ENCODE measurements at places on chromosomes 2 and 18.

DNA sequence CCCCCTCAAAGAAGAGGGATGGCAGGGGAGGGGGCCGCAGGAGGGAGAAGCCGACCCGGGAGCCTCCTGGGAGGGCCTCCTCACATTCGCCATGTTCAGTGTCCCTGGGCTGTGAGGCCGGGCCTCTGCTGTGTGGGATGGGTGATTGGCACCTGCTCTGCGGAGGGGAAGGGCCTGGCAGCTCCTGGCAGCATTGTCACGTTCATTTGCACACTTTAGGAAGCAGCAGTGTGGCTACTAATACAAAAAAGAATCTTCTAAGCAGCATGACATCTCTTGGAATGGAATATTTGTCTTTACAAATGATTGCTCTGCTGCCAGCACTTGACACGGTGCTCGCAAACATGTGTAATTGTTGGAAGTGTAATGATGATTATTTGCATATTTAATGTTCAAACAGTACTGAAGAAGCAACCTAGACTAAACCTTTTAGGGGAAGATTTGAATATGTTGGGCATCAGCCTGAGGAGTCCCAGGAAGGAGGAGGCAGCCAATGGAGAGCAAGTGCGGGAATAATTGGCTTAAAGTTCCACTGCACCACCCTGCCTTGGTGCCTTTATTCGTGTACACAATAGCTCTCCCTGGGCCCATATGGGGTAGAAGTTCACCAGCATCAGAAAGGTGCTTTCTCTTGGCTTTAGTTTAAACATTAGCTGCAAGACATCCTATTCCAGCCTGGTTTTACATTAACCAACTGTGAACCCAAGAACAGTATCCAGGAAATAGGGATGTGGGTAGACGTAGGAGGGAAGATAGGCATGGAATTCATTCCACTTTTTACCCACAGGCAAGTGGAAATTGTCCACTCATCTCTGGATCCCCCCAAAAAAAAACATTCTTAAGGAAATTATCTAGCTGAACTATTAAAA lies 404.9 kb downstream of the TMEM182 start:
- no peak for DNase-seq

GRCh38 chr2:220785178-220785577 lies 786.9 kb downstream of the EPHA4 start:
- no peak for DNase-seq

- no peak for DNase-seq
These were observed 57.9 kb downstream of the DPP4 start for GRCh38 chr2:162016080-162016479.

- DNase-seq, result no peak
These were observed 106.8 kb upstream of the LYPD6 start for GRCh38 chr2:149223472-149224095.

- DNase-seq, result no peak
These were observed 338.8 kb downstream of the AGPS start for GRCh38 chr2:177731384-177731783.

DNA sequence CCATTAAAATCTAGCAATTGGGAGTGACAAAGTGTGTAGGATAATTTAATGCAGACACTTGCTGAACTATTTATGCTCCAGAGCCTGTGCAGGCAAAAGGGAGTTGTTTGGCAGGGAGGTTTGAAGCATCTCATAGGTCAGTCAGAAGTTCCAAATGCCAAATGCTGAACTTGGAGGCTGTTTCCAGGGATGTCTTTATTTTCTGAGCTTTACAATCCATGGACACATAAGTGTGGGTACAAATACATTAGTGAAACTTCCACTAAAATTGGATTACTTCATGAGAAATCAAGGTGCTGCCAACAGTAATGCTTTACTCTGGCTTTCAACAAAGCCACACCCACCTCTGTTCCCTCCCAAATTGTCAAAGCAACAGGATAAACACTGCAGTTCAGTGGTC lies 422.1 kb upstream of the SETBP1 start:
- DNase-seq, result no peak

DNA sequence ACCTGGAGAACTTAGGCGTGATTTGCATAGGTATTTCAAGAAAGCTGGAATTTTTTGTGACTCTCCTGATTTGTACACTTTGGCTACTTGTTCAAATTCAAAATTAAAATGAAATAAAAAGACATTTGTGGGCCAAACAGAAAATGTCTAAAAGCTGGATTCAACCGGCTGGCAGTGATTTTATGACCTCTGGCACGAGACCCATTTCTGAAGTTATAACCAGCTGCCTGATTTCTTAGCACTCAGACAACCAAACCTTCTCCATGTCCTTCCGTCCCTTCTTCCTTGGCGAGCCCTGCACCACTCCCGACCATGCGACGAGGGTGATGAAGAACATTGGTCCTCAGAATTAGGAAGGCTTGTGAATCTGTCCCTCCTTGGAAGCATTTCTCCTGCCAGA lies 19.7 kb downstream of the PKDCC start:
- no peak for DNase-seq

- no peak for DNase-seq
These were observed 21.5 kb upstream of the NABP1 start for GRCh38 chr2:191656391-191656790.

DNA sequence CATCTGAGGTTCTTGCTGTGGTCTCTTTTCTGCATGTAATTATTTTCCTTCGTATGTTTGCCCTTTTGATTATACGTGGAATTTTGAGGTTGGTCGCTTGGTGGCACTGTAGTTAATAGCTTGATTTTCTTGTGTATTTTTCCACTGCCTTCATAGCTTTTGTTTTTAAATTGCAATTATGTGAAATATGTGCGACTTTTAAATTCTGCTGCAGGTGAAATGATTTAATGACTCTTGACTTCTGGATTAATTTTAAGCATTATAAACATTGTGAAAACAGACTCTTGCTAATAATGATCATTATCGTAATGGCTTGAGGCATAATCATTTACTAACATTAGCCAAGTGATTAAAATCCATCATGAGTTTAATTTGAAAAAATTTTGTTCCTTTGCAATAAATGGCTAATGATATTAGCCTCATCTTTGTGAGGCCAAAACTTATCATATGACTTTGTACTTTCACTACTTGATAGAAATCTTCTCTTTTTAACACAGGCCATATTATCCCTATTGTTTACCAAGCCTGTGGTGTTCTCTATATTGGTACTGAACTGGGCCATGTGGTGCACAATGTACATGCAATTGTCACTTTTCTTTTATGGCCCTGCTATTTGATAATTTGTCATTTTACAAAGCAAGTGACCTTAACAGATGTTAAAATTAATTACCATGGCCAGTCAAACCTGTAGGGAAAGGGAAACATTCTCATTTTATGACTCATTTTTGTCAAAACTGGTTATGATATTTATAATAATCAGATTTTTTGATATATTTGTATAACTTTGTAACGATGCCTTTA lies 62.8 kb upstream of the NEUROD1 start:
- DNase-seq, result no peak

DNA sequence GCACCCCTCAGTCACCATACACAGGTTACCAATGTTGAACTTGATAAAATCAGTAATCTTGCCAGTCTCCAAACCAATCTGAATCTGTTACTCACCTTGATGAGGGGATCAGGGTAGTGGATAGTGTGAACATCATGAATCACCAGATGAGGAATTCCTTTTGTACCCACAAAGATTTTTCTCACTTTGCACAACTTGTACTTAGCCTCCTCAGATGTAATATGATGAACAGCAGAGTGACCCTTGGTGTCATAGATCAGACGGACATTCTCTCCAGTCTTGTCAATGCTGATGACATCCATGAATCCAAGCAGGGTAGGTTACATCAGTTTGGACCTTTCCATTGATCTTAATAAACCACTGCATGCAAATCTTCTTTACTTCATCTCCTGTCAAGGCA lies 54.7 kb downstream of the MDH1 start:
- no peak for DNase-seq

DNA sequence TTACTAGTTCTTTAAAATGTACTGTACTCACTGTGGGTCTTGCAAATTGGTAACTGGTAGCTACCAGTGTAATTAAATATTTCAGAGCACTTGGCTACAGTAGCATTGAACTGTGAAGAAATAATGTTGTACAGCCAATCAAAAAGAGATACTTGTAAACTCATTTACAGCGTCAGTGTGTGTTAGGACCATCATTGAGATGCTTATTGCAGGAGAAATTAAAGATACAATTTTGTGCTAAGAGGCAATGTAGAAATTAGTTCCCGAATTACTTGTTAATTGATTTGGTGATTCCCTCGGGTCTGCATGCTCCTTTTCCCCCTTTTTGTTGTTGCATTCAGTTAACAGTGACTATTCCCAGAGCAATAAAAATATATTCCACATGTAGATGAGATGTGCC lies 330.5 kb downstream of the AGAP1 start:
- DNase-seq, result no peak
